ENCODE measurements at places on chromosomes 3 and 15.

DNA sequence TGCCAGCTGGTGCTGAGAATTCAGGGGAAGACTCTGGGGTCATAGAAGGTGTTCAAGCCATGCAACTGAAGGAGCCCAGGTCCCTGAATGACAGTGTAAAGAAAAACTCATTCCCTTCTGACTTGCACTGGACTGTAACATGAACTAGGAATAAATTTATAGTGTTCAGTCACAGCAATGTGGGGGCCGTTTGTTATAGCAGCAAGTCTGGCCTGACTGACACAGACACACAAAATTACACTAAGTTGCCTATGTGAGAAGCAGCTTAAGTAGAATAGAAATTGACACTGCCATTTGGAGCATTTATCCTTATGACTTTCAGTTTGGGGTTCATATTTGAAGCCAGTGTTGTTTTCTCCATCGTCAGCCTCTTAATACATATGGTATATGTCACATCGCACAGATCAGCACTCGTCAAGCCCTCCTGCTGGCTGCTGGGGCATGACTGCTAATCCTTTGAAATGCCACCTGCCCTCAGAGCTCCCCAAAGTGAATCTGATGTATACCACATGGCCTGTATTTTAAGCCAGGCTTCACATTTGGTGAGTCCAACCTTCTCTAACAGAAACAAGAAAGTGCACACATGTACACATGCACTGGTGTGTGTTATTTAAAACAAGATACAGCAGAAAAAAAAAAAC is 17.1 kb upstream of the HEG1 start:
- DNase-seq = no peak

- DNase-seq = no peak
Measured at GRCh38 chr15:100703032-100703578, 100.7 kb downstream of the ASB7 start.

DNA sequence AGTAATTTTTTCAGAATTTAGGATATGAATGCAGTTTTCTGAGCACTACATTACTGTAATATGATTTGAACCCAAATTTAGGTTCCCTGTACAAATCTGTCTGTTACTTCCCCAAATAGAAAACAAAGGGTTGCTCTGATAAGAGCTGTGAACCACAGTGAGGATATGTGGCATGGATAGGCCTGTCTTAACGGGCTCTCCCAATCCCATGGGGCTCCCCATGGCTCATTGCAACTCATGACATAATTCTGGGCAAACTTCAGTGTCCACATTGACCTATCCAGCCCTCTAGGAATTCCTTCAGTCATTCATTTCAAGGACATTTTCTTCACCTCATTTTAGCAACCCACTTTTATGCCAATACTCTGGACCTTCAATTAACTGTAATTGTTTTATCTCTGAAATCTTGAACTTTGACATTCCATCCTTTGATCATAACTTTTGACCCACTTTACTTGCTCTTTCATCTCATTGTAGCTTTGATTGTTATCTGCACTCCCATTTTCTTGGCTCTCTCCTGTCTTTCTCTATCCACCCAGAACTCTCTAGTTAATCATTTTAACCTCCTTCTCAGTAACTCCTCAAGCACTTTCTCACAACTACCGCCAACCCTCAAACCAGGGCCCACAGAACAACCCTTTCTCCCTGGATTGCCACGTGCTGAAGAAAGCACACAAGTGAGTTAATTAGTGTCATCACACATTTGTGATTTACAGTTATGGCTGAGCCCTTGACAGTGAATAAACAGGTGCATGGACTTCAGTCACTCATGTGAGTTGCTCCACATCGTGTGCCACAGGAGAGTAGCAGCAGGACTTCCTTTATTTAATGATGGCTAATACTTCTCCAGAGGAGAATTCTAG is 94.9 kb upstream of the AADACL2 start:
- no peak for DNase-seq

GRCh38 chr3:139772539-139773500 is 95.0 kb upstream of the NMNAT3 start:
- no peak for DNase-seq

DNA sequence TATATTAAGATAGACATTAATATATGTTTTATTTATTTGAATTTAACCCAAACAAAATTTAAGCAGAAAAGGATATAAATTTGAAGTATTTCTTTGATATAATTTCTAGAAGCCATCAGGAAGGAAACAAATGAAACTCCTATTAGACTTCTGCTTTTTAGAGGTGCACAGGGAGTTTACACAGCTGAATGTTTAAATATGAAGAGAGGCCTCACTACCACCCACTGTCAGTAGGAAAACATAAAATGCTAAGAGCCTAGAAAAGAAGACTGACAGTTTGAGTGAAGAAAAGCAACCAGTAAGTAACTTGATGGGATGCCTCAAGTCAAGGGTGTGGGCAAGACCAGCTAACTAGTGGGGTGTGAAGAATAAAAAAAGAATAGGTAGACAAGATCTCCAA is 19.7 kb downstream of the PLSCR2 start:
- no peak for DNase-seq

DNA sequence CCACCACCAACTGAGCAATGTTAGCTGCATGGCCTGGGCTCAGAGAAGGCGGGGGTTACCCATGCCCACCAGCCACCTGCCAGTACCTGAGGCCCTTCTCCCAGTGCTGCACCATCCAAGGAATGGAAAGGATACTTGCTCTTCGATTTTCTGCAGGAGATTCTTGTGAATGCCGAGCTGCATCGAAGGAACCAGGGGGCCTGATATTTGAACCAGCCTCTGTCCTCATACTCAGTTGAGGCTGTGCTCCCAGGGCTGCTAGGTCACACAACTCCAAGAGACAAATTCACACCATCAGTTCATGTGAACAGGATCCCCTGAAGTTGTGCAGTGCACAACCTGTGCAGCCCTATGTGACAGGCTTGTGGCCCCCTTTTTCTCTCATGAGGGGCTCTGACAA is 18.0 kb downstream of the PLA2G4F start:
- DNase-seq = peak; percentile 44

DNA sequence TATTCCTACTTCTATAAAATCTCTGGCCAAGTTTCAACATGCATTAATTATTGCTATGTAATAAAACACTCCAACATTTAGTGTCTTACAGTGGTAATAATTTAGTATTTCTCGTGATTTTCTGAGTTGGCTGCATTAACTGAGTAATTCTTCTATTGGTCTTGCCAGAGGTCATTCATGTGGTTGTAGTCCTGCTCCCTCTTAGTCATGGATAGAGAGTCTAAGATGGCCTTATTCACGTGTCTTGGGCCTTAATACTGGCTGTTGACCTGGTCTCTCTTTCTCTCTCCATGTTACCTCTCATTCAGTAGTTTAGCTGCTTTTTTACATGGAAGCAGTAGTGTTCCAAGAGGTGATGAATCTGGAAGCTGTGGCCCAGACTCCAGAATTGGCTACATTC is 140.1 kb upstream of the ZBTB20 start:
- no peak for DNase-seq

- DNase-seq = no peak
Measured at GRCh38 chr15:40061212-40061901, 22.4 kb upstream of the SRP14 start.

DNA sequence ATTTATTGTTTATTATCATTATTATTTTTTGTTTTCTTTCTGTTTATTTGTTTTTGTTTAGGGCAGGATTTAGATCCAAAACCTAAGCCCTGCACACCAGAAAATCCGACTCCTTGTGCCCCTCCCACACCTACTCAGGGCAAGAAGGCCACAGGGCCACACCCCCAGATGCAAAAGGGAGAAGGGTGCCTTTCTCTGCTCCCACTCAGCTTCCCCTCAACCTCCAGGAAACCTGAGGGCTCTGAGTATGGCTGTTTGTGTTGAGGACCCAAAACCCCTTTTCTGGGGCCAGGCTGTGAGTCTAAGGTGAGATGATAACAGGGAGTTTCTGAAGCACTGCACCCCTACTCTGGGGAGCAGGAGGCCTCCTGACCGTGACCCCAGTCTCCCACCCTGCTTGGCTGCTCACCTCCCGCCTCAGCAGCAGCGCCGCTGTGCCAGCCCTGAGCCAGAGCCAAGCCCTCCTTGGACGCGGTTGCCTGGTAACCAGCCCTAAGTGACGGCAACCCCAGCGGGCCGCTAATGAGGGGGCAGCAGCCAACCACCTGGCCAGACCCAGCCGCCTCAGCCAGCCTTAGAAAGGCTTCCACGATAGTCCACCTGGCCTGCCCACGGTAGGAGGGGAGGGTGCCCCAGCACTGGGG is 6.4 kb upstream of the C15orf39 start:
- DNase-seq = no peak

DNA sequence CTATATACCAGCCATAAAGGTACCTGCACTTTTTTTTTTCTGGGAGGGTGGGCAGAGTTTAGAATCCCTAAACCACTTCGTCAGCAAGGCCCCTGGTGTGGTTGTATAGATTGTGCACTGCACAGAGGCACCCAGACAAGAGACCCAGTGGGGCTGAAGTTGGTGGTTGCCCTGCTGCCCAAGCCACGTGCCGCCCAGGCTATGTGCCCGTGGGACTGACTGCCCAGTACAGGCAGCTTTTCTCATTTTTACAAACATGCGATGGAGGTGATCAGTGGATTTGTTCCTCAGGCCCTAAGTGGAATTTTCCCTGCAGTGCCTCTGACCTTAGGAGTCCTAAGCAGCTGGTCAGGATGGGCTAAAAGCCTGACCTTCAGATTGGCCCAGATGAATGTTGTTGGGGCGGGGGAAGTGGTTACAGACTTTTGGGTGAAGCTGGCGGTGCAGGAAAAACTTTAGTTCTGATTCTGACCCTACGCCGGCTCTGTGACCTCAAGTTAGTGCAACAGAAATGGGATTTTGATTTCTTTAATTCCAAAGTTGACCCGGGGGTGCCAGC is 34.9 kb upstream of the LIMD1 start:
- DNase-seq = no peak

GRCh38 chr3:112095731-112096130 is 9.5 kb downstream of the C3orf52 start:
- DNase-seq = no peak

DNA sequence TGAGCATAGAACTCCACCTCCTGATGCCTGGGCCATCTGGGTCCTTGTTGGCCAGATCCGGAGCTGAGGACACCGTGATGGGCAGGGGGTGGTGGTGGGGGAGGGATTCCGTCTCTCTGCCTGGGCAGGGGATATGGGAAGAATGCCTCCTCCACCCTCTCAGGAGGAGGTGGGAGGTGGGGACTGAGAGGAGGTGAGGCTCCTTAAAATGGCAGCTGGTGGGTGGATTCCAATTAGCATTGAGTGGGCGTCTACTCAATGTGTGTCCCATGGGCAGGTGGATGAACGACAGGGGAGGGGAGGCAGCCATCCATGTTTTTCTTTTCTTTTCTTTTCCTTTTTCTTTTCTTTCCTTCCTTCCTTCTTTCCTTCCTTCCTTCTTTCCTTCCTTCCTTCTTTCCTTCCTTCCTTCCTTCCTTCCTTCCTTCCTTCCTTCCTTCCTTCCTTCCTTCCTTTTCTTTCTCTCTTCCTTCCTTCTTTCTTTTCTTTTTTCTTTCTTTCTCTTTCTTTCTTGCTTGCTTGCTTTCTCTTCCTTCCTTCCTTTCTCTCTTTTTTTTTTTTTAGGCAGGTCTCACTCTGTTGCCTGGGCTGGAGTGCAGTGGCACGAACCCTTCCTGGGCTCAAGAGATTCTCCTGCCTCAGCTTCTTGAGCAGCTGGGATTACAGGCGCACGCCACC is 5.0 kb downstream of the SLC28A1 start:
- DNase-seq = no peak

- no peak for DNase-seq
Measured at GRCh38 chr3:7504886-7505775, 644.2 kb downstream of the GRM7 start.

- no peak for DNase-seq
Measured at GRCh38 chr3:54859184-54859583, 68.7 kb downstream of the LRTM1 start.

- DNase-seq = peak; percentile 31
Measured at GRCh38 chr15:92294759-92295158, 98.9 kb upstream of the ST8SIA2 start.

- no peak for DNase-seq
Measured at GRCh38 chr3:122927726-122928125, 99.8 kb downstream of the SEMA5B start.

- DNase-seq = peak; percentile 81
Measured at GRCh38 chr3:107523289-107523538, 452 bp downstream of the BBX start.

DNA sequence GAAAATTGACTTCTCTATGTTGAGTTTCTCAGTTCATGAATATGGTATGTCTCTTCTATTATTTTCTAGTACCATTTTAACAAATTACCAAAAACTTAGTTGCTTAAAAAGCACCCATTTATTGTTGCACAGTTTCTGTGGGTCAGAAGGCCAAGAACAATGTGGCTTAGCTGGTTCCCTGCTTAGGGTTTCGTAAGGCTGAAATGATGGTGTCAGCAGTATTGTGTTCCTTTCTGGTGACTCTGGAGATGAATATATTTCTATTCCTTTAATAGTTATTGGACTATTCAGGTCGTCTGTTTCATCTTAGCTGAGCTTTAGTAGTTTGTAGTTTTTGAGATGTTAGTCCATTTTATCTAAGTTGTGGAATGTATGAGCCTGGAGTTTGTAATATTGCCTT is 44.9 kb downstream of the IL1RAP start:
- no peak for DNase-seq

GRCh38 chr15:68224108-68224507 is 5.4 kb downstream of the CLN6 start:
- peak; percentile 4 for DNase-seq

DNA sequence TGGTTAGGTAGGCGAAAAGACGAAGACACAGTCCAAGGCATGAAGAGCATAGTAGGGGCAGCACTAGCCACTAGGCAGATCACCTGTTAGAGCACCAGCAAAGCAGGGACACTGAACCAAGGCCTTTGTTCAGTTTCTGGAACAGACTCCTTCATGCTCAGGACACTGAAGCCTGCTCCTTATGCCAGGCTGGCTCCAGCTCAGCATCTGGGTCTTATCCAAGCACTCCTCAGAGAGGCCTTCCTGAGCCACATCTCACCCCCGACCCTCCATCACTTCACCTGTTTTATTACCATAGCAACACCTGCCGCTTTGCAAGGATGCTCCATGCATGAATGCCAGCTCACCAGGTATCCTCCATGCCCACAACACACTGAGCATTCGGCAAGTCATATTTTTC is 206.3 kb upstream of the CHRNA7 start:
- peak; percentile 34 for DNase-seq

DNA sequence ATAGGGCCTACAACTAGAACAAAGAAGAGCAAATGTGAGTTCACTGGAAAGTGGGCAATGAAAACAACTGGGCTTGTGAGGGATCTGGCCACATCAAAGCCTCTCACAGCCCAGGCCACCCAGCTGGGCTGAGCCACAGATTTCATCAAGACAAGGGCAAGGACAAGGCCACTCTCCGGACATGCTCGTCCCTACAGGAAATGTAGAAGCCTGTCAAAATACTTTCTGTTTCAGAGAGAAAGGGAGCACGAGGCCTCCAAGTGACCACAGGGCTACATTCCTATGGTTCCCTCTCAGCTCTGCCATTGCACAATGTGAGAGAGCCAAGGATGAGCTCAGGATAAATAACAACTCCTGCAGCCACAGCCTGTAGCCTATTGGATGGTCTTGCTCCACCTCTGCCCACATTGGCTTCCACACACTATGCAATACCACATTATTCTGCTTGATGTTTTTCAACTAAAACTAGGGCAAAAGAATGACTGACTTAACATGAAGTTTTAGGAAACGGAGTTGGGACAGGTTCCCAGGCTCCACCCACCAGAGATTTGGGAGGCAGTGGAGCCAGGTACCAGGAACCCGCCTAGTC is 12.1 kb downstream of the TBC1D2B start:
- DNase-seq = no peak

Measured in type B pancreatic cell (in vitro differentiated cells).